ENCODE measurements at places on chromosomes 2 and 18. TPM values are rescaled to one million over a fixed set of nuclear protein-coding genes. Genes with fewer than 3 reads are reported as not detected.

DNA sequence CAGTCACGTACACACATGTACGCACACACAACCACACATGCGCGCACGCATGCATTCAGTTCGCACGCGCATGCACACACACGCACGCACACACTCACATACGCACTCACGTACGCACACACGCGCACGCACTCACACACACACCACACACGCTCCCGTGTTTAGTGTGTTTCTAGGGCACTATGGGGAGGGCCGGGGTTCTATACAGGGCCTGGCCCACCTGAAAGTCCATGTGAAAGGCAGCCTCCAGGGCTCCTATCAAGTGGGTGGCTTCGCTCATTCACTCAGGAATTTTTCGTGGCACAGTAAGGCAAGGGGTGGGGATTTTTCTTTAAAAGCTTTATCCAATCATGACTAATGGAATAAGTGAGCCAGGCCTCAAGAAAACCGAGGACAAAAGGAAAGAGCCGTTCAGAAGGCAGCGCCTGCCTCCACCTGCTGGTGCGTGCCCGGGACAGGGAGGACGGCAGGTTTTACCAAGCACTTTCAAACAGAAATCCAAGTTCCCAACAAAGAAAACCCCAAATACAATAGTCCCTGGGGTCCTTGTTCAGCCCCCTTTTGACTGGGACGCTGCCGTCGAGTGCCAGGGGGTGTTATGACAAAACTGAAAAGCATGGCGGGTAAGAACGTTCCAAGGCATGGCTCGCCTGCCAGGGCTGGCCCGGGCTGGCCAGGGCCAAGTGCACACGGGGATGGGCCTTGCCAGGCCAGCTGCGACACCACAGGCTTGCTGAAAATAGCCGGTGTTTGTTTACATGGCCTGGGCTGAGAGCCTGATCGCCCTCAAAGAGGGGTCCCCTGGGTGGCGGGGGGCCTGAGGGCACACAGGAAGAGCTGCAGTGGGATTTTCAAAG, 110.0 kb downstream of the HDAC4 start:
- H3K4me3 ChIP-seq, result no peak overlapping the region
- peaks cover 23% of the 10 kb centered on the region for H3K4me1 ChIP-seq
- no peak overlapping the region for H3K27ac ChIP-seq

DNA sequence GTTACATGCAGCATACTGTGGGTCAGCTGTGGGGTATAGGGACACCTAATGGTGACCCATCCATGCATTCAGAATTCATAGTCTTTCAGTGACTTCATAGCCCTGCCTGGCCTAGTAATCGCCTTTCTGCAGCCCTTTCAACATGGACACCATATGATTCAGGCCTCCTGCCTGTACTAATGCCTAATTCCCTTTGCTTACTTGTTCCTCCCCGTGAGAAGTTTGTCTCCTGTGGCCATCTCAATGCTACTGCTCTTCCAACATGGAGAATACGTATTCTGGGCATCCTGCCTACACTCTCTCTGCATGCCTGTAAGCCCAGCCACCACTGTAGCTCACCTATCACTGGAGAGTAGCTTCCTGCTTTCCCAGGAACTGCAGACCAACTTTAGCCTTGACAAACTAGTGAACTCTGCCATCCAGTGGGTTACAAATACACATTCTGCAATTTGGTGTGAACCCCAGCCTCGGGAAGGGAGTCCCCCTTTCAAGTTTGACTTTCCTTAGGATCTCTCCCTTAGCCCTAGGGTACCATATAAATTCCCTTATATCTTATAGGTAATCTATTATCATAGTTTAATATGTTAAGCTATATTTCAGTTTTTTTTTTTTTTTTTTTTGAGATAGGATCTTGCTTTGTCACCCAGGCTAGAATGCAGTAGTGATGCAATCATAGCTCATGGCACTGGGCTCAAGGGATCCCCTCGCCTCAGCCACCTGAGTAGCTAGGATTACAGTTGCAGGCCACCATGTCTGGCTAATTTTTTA, 22.3 kb downstream of the M1AP start:
- H3K4me3 ChIP-seq, result no peak overlapping the region
- no peak for DNase-seq
- no peaks in the 10 kb centered on the region for H3K27me3 ChIP-seq
- H3K4me1 ChIP-seq, result no peaks in the 10 kb centered on the region

DNA sequence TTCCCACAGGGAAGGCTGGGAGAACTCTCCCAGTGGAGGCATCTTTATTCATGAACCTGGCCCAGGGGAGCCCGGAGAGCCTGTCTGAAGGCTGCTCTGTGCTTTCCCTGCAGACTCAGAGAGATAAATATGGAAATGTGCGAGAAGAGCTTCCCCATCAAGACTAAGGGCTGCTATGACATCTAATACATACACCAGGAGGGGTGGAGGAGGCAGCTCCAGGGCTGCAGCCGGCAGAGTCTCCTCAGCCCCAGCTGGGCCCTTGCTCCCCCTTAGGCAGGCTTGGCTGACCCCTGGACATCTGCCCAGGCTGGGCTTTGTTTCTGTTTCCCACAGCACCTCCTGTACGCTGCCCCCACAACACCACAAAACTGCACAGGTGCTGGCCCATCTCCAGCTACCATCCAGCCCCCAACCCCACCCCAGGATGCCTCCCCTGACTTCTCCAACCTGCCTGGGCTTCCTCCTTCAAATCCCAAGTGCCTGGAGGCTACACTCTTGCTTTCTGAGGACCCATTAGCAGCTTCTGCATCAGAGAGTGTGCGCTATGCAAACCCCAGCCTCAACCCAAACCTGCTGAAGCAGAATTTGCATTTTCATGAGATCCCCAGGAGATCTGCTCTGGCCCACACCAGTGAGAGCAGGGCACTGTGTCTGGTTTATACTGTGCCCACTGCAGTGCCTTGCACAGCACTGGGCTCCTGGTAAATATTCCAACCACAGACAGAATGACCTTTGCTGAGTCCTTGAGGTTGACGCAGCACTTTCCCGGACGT, 96.8 kb downstream of the VSNL1 start:
- H3K27me3 ChIP-seq, result no peaks in the 10 kb centered on the region
- no peak overlapping the region for H3K27ac ChIP-seq
- no peaks in the 10 kb centered on the region for H3K36me3 ChIP-seq
- no peak overlapping the region for H3K4me3 ChIP-seq
- peaks cover 2% of the 10 kb centered on the region for H3K4me1 ChIP-seq

GRCh38 chr2:199392363-199392762, 65.4 kb downstream of the SATB2 start:
- no peaks in the 10 kb centered on the region for H3K36me3 ChIP-seq
- H3K27ac ChIP-seq, result no peak overlapping the region
- no peaks in the 10 kb centered on the region for H3K27me3 ChIP-seq
- DNase-seq, result no peak

DNA sequence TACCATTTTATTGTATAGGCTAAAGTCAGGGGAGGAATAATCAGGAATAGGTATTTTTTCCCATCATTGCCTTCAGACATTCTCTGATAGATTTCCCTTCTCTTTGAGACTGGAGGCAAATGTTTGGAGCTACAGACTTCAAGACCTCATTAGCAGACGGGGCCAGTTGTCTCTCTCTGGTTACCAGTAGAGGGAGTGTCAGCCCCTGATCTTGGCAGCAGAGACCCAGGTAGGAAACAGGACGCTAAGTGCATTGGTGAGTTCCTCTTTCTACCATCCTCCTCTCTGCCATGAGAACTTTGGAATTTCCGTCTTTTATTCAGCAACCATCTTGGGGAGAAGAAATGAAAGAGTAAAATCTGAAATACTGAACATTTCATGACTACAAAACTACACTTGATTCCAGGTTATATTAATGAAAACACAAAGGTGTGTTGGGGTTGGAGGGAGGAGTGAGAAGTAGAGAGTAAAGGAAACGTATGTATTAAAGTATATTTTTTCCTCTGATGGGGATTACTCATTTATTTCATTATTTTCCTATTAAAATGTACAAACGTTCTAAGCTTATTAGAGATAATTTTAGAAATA, 186.2 kb upstream of the GCFC2 start:
- no peak for DNase-seq
- no peaks in the 10 kb centered on the region for H3K27me3 ChIP-seq
- H3K4me3 ChIP-seq, result no peak overlapping the region
- H3K36me3 ChIP-seq, result no peaks in the 10 kb centered on the region
- no peaks in the 10 kb centered on the region for H3K4me1 ChIP-seq

- H3K27ac ChIP-seq, result no peak overlapping the region
- no peak overlapping the region for H3K4me3 ChIP-seq
- H3K27me3 ChIP-seq, result no peaks in the 10 kb centered on the region
- no peaks in the 10 kb centered on the region for H3K36me3 ChIP-seq
- DNase-seq, result no peak
- no peaks in the 10 kb centered on the region for H3K4me1 ChIP-seq
These were observed 161.6 kb upstream of the CAPN13 start for GRCh38 chr2:30968660-30969397.

GCG gene
- not detected for total RNA-seq

DNA sequence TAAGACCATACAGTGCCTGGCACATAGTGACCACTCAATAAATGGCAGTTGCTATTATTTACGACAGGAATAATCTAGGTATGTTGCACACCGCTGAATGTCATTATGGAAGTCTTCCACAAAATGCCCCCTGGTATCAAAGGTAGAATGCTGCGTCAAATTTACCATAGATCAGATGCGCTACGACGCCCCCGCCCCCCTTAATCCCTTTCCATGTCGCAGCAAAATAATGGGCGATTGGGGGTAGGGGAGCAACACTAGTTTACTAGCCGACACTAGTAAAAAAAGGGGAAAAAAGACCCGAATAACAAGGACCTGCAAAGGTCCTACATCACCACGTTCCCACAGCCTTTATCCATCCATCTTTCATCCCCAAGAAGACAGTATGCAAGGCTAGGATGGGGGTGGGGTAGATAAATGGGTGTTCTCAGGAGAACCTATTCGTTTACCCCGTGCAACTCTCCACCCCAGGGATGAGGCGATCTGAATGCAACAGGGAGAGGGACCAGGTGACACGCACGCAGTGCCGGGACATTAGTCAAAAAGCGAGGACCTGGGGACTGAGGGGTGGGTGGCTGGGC, 455 bp downstream of the PREPL start:
- DNase-seq, result peak; percentile 25
- H3K27me3 ChIP-seq, result no peaks in the 10 kb centered on the region
- peaks cover 2% of the 10 kb centered on the region for H3K4me1 ChIP-seq
- peak overlapping the region; percentile 95 for H3K4me3 ChIP-seq

GRCh38 chr2:234952270-234953115, 676 bp downstream of the SH3BP4 start:
- H3K27me3 ChIP-seq, result no peaks in the 10 kb centered on the region
- peak; percentile 58 for DNase-seq
- peak overlapping the region; percentile 58 for H3K27ac ChIP-seq
- no peaks in the 10 kb centered on the region for H3K36me3 ChIP-seq

DNA sequence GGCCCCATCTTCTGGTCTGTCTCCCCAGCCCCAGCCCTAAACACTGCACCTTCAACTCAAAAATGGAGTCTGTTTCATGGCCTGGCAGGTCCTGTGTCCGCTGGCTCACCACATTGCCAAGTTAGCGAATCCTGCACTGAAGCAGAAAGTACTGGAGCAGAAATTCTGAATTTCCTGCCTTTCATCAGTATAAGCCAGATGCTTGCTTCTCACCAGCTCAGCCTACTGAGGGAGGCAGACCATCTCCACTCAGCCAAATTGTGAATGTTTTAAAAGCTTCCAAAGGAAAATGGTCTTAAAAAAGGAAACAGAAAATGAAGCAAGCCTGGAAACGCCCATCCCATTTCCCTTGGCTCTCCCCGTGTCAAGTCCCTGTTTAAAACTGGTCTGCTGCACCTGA, 157.8 kb downstream of the C1D start:
- no peaks in the 10 kb centered on the region for H3K27me3 ChIP-seq
- no peak for DNase-seq
- no peaks in the 10 kb centered on the region for H3K4me1 ChIP-seq
- no peak overlapping the region for H3K4me3 ChIP-seq

DNA sequence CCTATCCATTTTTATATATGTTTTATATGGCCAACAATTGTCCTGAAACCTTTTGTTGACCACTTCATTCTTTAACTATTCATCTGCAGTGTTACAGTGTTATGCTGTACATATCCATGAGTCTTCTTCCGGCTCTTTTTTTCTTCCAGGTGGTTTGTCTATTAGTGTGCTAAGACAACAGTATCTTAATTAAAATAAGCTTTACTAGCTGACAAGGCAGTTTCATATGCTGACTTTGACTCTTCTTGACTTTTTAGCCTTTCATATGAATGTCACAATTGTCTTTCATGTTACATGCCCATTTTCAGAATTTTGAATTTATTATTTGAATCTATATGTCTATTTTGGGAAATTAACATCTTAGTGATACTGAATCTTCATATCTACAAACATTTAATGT, 1249.0 kb downstream of the DPP10 start:
- no peaks in the 10 kb centered on the region for H3K36me3 ChIP-seq
- no peaks in the 10 kb centered on the region for H3K27me3 ChIP-seq
- H3K27ac ChIP-seq, result no peak overlapping the region
- DNase-seq, result no peak
- no peak overlapping the region for H3K4me3 ChIP-seq
- H3K4me1 ChIP-seq, result no peaks in the 10 kb centered on the region

- no peaks in the 10 kb centered on the region for H3K36me3 ChIP-seq
- DNase-seq, result no peak
- H3K27ac ChIP-seq, result no peak overlapping the region
- no peak overlapping the region for H3K4me3 ChIP-seq
- H3K27me3 ChIP-seq, result no peaks in the 10 kb centered on the region
These were observed 105.1 kb downstream of the TPO start for GRCh38 chr2:1518331-1518803.

DNA sequence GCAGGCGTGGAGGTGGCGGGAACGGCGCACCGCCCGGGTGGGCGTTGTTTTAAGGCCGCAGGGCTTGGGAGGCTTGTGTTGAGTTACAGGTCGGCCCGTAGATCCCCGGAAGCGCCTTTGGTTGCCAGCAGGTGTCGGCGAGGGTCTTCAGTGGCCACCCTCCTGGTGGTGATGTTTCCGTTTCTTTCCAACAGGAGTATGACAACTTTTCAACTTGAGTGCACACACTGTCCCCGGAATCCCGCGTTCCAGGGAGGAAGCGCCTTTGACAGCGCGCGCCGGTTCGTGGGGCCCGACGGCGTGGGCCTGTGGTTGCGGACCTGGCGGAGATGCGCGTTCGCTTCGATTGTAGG, 1.0 kb upstream of the HDAC4 start:
- no peaks in the 10 kb centered on the region for H3K27me3 ChIP-seq
- H3K4me3 ChIP-seq, result peak overlapping the region; percentile 68
- H3K27ac ChIP-seq, result peak overlapping the region; percentile 97
- H3K36me3 ChIP-seq, result no peaks in the 10 kb centered on the region
- peaks cover 1% of the 10 kb centered on the region for H3K4me1 ChIP-seq

NETO1 gene
- total RNA-seq, result not detected

BOLL gene
- total RNA-seq, result not detected

RAB12 gene
- 45.0 TPM for total RNA-seq

CD226 gene
- 1.2 TPM for total RNA-seq

- H3K4me3 ChIP-seq, result no peak overlapping the region
- DNase-seq, result no peak
- no peaks in the 10 kb centered on the region for H3K4me1 ChIP-seq
- no peaks in the 10 kb centered on the region for H3K27me3 ChIP-seq
- H3K27ac ChIP-seq, result no peak overlapping the region
These were observed 195.8 kb downstream of the MTX2 start for GRCh38 chr2:176464886-176465564.

REL gene
- total RNA-seq, result 24.6 TPM
